Bronchial epithelial cell (primary cell): ENCODE measurements at places on chromosomes 16 and 17.

GRCh38 chr17:15157051-15157450 lies 108.1 kb downstream of the PMP22 start:
- DNase-seq = peak; percentile 19

GRCh38 chr16:49592546-49593423 lies 219.2 kb downstream of the C16orf78 start:
- DNase-seq = no peak

GRCh38 chr17:7010523-7010922 lies 1.9 kb upstream of the RNASEK start:
- DNase-seq = no peak

DNA sequence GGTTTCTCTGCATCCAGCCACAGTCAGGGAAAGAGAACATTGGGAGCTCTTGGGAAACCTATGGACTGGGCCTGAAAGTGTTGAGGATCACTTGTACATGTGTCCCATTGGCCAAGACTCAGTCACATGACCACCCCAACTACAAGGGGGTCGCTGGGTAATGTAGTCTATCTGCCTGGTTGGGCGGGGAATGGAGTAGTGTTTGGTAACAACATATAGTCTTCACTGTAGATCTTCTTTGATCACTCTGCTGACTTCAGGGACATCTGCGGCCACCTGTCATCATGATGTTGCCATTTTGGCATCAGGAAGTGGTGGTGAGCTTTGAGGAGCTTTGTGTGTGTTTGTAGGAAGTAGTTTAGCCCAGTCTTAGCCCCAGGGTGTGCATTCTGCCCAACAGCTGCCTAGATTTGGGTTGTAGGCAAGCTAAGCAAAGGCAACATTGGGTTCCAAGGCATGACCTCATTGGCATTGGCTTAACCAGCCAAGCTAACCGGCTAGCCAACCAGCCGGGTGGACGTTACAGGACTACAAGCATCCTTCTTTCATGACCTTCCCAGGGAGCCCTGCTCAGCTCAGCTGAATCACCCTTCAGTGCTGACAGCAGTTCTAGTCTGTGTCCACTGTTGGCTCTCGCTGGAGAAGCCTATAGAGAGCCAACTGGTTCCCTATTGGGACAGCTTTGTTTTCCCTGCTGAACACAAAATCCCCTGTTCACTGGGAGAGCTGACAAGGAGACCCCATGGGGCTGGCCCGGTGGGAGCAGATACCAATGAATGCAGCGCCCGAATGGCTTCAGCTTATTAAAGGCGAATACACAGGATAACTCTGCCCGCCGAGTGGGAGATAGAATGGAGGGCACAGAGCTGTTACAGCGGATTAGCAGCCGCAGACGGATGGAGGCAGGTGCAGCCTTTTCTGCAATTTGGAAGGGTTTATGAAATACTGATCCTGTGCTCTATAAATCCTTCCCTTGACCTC lies 178.6 kb downstream of the NTN1 start:
- DNase-seq = no peak

- DNase-seq = peak; percentile 37
These were observed 39.7 kb downstream of the NACA2 start for GRCh38 chr17:61551255-61551742.

DNA sequence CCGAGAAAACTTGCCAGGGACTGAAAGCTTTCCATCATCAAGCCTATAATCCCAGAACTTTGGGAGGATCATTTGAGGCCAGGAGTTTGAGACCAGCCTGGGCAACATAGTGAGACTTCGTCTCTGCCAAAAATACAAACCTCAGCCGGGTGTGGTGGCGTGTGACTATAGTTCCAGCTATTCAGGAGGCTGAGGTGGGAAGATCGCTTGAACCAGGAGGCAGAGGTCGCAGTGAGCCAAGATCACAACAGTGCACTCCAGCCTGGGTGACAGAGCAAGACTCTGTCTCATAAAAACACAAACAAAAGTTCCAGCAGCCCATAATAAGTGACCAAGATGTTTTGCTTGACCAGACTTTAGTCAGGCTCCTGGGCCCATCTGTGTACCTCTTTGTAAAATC lies 1.9 kb downstream of the MEAK7 start:
- DNase-seq = no peak

GRCh38 chr17:10550014-10550413 lies 556 bp upstream of the MYH2 start:
- DNase-seq = no peak

DNA sequence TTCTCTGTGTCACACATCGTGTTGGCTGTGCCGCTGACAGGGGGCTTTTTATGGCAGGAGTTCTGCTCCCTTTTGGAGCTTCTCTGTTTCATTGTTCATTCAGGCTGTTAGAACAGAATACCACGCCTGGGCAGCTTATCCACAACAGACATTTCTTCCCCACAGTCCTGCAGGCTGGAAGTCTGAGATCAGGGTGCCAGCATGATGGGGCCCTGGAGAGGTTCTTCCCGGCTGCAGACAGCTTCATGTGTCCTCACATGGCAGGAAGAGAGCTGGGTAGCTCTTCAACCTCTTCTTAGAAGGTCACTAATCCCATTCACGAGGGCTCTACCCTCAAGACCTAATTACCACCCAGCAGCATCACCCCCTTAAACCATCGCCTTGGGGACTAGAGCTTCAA lies 65.1 kb downstream of the DHRS7C start:
- no peak for DNase-seq

- DNase-seq = no peak
These were observed 4.7 kb upstream of the KAT7 start for GRCh38 chr17:49783791-49784190.

DNA sequence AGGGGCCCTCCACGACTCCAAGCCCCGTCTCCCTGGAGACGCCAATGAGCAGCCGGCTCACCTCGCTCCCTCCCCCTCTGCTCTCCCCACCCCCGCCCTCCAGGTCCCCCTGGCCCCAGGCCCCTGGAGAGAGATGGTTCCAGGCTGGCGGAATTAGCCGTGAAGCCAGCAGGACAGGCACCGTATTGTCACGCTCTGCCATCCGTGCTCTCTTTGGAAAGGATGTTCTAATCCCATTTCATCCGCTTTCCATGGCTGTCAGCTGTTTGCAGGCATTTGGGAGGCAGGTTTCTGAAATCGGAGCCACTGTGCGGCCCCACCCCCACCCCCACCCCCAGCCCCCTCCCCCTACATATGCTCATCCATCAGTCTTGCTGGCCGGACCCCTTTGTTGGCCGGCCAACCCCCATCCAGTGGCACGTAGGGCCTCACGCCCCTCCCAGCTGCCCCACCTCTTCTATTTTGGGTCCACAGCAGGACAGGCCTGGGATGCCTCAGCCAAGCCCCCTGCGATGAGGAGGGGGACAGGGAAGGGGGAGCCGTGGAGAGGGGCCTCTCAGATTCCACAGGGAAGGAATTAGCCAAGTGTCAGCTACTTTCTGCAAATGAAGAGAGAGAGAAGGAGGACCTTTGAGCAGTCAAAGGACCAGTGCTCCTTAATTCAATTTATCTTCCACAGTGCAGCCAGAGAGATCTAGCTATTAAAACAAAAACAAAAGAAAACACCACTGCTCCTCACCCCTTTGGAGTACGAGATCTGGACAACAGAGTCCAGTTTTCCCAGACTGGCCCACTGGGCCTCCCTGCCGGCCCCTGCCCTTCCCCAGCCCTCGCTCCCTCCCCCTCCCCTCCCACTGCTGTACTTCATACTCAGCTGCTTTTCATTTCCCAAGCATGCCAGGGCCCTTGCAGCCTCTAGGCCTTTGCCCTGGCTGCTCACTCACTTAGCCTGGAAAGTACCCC lies 30.7 kb downstream of the SDK2 start:
- DNase-seq = no peak

DNA sequence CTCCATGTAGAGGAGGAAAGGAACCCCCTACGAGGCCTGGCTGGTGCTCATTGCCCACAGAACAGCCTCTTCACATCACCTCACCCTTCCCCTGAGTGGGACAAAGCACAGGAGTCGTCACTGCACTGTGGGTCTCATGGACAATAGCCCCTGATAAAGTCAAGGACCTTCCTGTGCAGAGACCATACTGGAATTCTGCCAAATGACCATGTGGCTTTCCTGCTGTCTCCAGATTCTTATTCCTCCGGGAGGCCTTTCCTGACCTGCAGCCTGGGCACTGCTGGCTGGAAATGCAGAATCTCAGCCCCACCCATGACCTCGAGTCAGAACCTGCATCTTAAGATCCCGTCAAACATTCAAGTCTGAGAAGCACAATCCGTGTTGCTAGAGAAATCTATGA lies 60.5 kb upstream of the ERN1 start:
- no peak for DNase-seq

DNA sequence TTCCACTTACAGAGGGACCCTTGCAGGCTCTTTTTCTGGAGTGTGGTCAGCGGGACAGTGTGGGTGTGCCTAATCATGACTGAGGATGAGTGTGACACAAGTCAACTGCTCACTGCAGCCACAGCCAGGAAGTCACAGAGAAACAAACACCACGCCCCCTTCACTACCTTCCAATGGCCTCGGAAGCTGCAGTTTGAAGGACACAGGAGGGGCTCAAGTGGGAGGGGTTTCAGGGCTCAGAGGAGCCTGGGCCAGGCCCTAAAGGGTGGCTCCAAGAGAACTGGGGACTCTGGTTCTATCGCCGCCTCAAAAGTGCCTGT lies 116.2 kb upstream of the SDK2 start:
- no peak for DNase-seq

GRCh38 chr16:58363746-58364393 lies 28.4 kb upstream of the GINS3 start:
- no peak for DNase-seq

- DNase-seq = no peak
These were observed 10.0 kb downstream of the PITPNC1 start for GRCh38 chr17:67386965-67387551.

DNA sequence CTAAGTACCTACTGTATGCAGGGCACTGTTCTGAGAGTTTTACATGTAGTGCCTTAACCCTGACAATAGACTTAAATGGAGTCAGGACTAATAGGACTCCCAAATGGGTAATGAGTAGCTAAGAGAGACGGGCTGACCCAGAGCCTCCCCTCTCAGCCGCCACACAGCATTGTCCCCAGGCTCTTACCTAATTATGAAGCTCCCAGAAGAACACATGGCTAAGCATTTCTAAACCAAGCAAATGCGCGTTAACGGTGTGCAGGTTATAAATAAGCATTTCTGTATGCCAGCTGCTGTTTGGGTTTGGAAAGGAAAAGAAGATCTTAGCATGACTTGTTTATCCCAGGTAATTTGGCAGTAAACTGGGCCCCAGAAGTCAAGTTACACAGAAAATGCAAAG lies 14.3 kb downstream of the KATNIP start:
- no peak for DNase-seq

- DNase-seq = no peak
These were observed 37.7 kb downstream of the TMEM114 start for GRCh38 chr16:8552487-8553221.

GRCh38 chr17:82830249-82830661 lies 9.6 kb downstream of the ZNF750 start:
- DNase-seq = no peak

DNA sequence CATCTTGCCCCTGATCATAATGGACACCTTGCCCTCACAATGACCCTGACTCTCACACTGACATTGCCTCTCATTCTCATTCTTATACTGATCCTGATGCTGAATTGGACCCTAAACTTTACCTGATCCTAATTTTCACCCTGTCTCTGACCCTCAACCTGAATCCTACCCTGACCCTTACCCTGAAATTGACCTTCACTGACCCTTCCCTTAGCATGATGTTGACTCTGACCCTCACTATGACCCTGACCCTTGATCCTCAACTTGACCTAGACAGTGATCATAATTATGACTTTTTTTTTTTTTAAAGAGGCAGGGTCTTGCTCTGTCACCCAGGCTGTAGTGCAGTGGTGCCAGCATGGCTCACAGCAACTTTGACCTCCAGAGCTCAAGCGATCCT lies 3.4 kb downstream of the AHSP start:
- no peak for DNase-seq

GRCh38 chr17:50938821-50939541 lies 72.8 kb upstream of the TOB1 start:
- no peak for DNase-seq

DNA sequence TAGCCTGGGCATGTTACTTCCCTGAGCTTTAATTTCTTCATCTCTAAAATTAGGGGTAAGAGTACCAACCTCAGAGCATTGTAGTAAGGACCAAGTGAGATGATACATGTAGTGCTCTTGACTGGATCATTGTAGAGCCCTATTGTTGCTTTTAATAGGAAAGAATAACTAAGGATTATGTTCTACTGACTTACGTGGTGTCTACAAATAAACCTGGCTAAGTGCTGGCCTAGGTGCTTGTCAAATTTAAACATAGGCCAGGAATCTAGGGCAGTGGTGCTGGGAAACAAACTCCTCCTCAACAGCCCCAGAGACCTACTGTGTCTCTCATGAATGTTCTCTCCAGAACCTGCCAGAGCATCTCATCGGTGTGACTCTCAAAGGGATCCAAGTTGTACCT lies 69.4 kb downstream of the ABCC12 start:
- DNase-seq = no peak

DNA sequence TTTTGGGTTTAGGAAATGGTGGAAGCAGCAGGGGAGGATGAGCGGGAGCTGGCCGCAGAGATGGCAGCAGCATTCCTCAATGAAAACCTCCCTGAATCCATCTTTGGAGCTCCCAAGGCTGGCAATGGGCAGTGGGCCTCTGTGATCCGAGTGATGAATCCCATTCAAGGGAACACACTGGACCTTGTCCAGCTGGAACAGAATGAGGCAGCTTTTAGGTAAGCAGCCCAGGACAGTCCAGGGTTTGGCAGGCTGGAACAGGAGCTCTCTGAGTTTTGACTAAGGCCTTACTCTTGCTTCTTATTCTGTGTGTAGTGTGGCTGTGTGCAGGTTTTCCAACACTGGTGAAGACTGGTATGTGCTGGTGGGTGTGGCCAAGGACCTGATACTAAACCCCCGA lies 41.4 kb downstream of the SF3B3 start:
- DNase-seq = no peak

GRCh38 chr16:89099905-89100304 lies 6.3 kb downstream of the ACSF3 start:
- DNase-seq = no peak

DNA sequence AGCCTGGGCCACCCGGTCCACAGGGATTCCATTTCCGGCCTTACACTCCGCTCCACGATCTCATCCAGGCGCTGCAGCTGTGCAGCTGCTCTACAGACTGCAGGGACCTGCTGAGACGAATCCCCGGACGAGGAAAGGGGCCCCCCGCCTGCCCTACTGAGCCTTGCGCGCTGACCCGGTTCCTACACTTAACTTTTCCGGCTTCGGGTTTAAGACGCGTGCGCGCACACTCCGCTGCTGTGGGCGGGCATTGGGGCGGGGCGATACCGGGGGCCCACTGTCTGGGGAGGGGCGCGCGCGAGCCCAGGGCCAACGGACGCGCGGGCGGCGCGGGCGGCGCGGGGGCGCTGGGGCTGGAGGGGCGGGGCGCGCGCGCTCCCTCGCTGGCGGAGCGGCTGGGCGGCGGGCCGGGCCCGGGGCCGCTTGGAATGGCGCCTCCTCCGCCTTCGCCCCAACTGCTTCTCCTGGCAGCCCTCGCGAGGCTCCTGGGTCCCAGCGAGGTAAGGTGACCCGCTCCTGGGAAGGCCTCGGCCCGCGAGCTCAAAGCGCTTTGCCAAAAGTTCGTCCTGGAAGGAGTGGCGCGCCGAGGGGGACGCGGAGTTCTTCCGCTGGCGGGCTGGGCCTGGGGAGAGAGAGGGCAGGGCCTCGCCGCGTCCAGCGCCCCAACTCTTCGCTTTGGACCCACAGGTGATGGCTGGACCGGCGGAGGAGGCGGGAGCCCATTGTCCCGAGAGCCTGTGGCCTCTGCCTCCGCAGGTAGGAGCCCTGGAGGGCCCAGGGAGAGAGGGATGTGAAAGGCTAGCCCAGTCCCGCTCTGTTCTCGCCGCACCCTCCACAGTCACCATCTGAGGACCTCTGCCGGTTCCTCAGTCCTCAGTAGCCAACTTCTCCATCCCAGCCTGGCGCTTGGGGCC lies at the start of gene TP53I13:
TSS of gene TP53I13 (plus strand) at position 371 of the 914 bp plus-strand sequence. CDS start at position 429, 58 bp downstream.
- peak; percentile 46 for DNase-seq
